Bladder microvascular endothelial cell (primary cell): ENCODE measurements at places on chromosomes 5 and 9. TPM values are rescaled to one million over a fixed set of nuclear protein-coding genes. Genes with fewer than 3 reads are reported as not detected.

Gene TNFSF8
- total RNA-seq, result not detected in 2 replicates

Gene SOX30
- total RNA-seq, result not detected in 2 replicates

Gene MARCHF6
- total RNA-seq, result 31.4 and 160 TPM in 2 replicates

Gene GPRIN1
- total RNA-seq, result 2.9 and 6.0 TPM in 2 replicates

Gene PTGES
- total RNA-seq, result 0.32 and 0.94 TPM in 2 replicates

Gene IL13
- not detected in 2 replicates for total RNA-seq

Gene MOB3B
- total RNA-seq, result under 0.01 and 2.0 TPM in 2 replicates

Gene CACFD1
- total RNA-seq, result 4.7 and 30.5 TPM in 2 replicates

Gene GMCL2
- total RNA-seq, result not detected in 2 replicates

Gene MSMP
- total RNA-seq, result 6.2 and 90.9 TPM in 2 replicates

Gene TTC1
- total RNA-seq, result 35.8 and 45.9 TPM in 2 replicates

Gene OTP
- not detected in 2 replicates for total RNA-seq

Gene MEIKIN
- total RNA-seq, result not detected in 2 replicates

Gene DEPDC1B
- 6.6 and 10.5 TPM in 2 replicates for total RNA-seq

Gene SMC2
- 17.2 and 17.9 TPM in 2 replicates for total RNA-seq

Gene NIPAL4
- not detected in 2 replicates for total RNA-seq

Gene TMEM252
- total RNA-seq, result not detected in 2 replicates

Gene EMB
- under 0.01 and 0.25 TPM in 2 replicates for total RNA-seq

Gene FRMD3
- total RNA-seq, result 2.2 and 3.2 TPM in 2 replicates

Gene SPATA31A3
- not detected in 2 replicates for total RNA-seq

Gene SLC46A2
- not detected in 2 replicates for total RNA-seq

Gene TERT
- 0.06 TPM in 1 of 2 replicates, not detected in the other for total RNA-seq

Gene PCDHA2
- 0.06 TPM in 1 of 2 replicates, not detected in the other for total RNA-seq

Gene SLC34A1
- not detected in 2 replicates for total RNA-seq

Gene PCDHB9
- 0.16 and 0.31 TPM in 2 replicates for total RNA-seq

Gene SH3GL2
- 0.06 TPM in 1 of 2 replicates, not detected in the other for total RNA-seq

Gene C1QTNF2
- 0.31 TPM in 1 of 2 replicates, not detected in the other for total RNA-seq

Gene ZNF354C
- total RNA-seq, result 4.4 and 6.7 TPM in 2 replicates
